Omental fat pad (tissue), 4 donors: ENCODE measurements at places on chromosomes 2 and 18.

DNA sequence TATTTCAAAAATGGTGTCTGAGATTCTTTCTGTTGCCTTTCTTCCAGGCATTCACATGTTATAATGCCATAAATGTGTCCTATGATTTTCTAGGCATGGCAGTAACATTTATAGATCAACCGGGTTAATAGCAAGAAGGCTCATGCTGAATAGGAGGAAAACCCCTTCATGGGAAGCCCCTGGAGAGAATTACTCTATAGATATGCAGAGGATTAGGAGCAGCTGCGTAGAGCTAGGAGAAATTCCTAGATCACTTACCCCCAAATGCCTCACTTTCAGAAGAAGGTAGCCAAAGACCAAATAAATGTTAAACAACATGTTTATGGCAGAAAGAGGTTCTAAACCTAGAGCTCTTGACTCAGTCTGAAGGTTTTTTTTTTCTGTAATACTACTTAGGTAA lies 153.4 kb upstream of the CTNNA2 start:
- no peak for DNase-seq

- no peak for DNase-seq
Observed at GRCh38 chr18:48904091-48904490, 46.7 kb downstream of the SMAD7 start.

GRCh38 chr2:200515155-200515554 lies 5.3 kb upstream of the KCTD18 start:
- DNase-seq = no peak

DNA sequence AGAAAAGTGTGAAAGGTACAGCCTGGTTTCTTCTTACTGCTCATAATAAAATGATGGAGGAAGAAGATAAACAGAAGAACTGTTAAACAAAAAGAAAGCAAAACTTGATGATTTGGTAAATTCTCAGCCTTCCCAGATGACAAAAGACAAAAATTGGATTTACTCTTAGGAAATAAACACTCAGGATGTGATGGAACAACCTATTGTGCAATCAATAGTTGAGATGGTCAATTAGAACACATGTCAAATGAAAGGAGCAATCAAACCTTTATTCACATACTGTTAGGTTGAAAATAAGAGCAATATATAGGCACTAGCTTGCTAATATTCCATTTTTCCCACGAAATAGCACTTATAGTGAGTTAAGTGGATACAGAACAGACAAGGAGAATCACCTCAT lies 1174.0 kb upstream of the SLC39A10 start:
- no peak for DNase-seq

- no peak for DNase-seq
Observed at GRCh38 chr2:181308766-181309515, 148.2 kb upstream of the ITGA4 start.

GRCh38 chr18:5942591-5942990 lies 47.3 kb upstream of the TMEM200C start:
- no peak for DNase-seq

DNA sequence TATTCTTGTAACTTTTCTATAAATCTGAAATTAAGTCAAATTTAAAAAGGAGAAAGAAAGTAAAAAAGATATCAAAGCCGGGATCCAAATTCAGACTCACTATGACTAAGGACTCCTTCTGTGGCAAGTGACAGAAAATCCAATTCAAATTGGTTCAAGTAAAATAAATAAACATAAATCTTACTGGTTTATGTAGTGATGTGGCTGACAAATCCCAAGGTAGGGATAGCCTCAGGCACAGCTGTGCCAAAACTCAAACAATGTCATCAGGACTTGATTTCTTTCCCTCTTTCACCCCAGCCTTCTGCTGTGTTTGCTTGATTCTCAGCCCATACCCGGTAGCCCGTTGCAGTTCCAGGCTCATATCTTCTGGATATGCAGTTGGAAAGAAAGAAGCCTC lies 284.6 kb downstream of the SP3 start:
- no peak for DNase-seq
